Gastroesophageal sphincter (tissue), 4 donors: ENCODE measurements at places on chromosomes 7 and 10.
A peak's percentile ranks its signal among the peaks of the same experiment; 100 is the strongest.

GRCh38 chr7:100478958-100479660 is at the start of gene TSC22D4:
Gene TSC22D4, minus strand, starts transcription at chr7:100479214. Its CDS starts 1,176 bp downstream, at chr7:100478038.
- no peaks in the 10 kb centered on the region for H3K27me3 ChIP-seq
- peak; percentile 91 for ATAC-seq
- H3K36me3 ChIP-seq, result peaks cover 15% of the 10 kb centered on the region
- peak within 1 kb of the TSS; percentile 78 for H3K4me3 ChIP-seq
- H3K27ac ChIP-seq, result peak within 1 kb of the TSS; percentile 94

DNA sequence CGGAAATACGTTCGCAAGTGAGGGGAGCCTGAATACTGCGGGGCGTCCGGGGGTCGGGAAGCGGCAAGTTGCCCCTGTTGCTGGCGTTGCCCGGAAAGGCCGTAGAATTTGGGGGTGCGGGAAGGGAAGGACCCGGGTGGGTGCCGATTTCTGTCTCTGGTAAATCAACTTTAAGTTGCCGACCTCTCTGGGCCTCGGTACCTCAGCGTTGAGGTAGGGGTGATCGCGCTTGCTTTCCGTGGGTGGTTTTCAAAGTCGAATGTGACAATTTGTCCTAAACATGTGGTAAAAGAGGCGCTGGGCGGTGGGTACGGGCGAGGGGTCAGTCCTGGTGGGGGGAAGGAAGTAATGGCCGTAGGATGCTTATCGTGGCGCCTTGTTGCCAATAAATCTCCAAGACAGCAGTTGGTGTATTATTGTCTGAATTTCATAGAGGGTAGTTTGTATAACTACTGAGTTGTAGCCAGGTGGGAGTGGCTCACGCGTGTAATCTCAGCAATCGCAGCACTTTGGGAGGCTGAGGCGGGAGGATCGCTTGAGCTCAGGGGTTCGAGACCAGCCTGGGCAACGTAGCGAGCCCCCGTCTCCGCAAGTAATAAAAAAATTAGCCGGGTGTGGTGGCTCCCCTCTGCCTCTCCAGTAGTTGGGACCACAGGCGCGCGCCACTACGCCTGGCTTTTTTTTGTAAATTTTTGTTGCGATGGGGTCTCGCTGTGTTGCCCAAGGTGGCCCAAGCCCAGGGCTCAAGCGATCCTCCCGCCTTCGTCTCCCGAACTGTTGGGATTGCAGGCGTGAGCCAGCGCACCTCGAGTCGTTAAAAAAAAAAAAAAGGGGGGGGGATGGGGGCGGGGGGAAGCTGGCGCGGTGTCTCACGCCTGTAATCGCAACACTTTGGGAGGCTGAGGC is 644 bp downstream of the BUD23 start:
- H3K4me3 ChIP-seq, result peak overlapping the region; percentile 92
- no peaks in the 10 kb centered on the region for H3K27me3 ChIP-seq
- peak overlapping the region; percentile 92 for H3K27ac ChIP-seq
- no peak for ATAC-seq
- H3K36me3 ChIP-seq, result no peaks in the 10 kb centered on the region
- H3K4me1 ChIP-seq, result peaks cover 11% of the 10 kb centered on the region

GRCh38 chr7:151838861-151839381 is 38.0 kb downstream of the PRKAG2 start:
- H3K27ac ChIP-seq, result no peak overlapping the region
- no peaks in the 10 kb centered on the region for H3K36me3 ChIP-seq
- H3K4me3 ChIP-seq, result no peak overlapping the region
- H3K4me1 ChIP-seq, result no peaks in the 10 kb centered on the region
- no peaks in the 10 kb centered on the region for H3K27me3 ChIP-seq

- H3K36me3 ChIP-seq, result no peaks in the 10 kb centered on the region
- H3K4me1 ChIP-seq, result no peaks in the 10 kb centered on the region
- no peak overlapping the region for H3K27ac ChIP-seq
- peaks cover 7% of the 10 kb centered on the region for H3K27me3 ChIP-seq
These were observed 17.6 kb downstream of the FKBP6 start for GRCh38 chr7:73345538-73345937.

DNA sequence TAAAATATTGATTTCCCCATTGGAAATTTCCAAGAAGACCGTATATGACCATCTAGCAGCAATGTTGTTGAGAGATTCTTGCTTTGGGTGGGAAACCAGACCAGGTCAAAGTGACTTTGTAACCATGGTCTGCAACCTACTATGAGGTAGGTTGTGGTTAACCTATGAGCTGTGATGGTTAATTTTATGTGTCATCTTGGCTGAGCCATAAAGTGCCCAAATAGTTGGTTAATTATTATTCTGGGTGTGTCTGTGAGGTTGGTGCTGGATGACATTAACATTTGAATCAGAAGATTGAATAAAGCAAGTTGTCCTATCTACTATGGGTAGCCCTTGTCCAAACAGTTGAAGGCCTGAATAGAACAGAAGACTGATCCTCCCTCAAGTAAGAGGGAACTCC is 18.3 kb upstream of the RALA start:
- peaks cover 9% of the 10 kb centered on the region for H3K27me3 ChIP-seq
- H3K27ac ChIP-seq, result no peak overlapping the region
- no peaks in the 10 kb centered on the region for H3K4me1 ChIP-seq

GRCh38 chr7:140081774-140082425 is 19.1 kb upstream of the PARP12 start:
- no peaks in the 10 kb centered on the region for H3K4me1 ChIP-seq
- H3K27ac ChIP-seq, result no peak overlapping the region
- H3K36me3 ChIP-seq, result peaks cover 4% of the 10 kb centered on the region

- H3K27ac ChIP-seq, result no peak overlapping the region
- H3K4me3 ChIP-seq, result no peak overlapping the region
- H3K27me3 ChIP-seq, result no peaks in the 10 kb centered on the region
- no peaks in the 10 kb centered on the region for H3K36me3 ChIP-seq
These were observed 20.8 kb downstream of the VWA2 start for GRCh38 chr10:114259824-114260223.

GRCh38 chr10:126463286-126463685 is 75.0 kb upstream of the ADAM12 start:
- no peak overlapping the region for H3K4me3 ChIP-seq
- no peaks in the 10 kb centered on the region for H3K4me1 ChIP-seq
- ATAC-seq, result no peak
- peaks cover 12% of the 10 kb centered on the region for H3K27me3 ChIP-seq
- no peak overlapping the region for H3K27ac ChIP-seq

- H3K4me1 ChIP-seq, result no peaks in the 10 kb centered on the region
- no peak overlapping the region for H3K27ac ChIP-seq
- ATAC-seq, result no peak
These were observed 54.6 kb downstream of the MYO3A start for GRCh38 chr10:25988583-25988982.

DNA sequence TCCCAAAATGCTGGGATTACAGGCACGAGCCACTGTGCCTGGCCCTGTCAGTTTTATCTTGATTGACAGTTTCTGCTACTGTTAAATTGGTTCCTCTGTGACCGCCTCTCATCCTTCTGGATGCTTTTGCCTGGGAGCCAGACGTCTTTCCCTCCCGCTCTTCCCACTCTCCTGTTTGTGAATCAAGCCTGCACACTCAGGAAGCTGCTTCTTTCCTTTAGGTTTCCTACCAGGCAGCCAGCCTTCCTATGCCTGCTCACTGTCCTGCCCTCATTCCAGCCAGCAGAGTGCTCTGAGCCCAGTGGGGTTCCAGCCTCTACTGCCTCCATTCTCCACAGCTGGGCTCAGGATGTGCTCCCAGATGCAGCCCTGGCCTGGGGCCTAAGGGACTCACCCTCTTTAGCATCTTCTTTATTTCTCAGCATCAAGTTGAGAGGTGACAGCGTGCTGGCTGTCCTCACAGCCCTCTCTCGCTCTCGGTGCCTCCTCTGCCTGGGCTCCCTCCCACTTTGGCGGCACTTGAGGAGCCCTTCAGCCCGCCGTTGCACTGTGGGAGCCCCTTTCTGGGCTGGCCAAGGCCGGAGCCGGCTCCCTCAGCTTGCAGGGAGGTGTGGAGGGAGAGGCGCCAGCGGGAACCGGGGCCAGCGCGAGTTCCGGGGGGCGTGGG is 5.1 kb downstream of the SH2D4B start:
- no peaks in the 10 kb centered on the region for H3K36me3 ChIP-seq
- no peak for ATAC-seq
- H3K4me1 ChIP-seq, result no peaks in the 10 kb centered on the region
- no peak overlapping the region for H3K4me3 ChIP-seq

DNA sequence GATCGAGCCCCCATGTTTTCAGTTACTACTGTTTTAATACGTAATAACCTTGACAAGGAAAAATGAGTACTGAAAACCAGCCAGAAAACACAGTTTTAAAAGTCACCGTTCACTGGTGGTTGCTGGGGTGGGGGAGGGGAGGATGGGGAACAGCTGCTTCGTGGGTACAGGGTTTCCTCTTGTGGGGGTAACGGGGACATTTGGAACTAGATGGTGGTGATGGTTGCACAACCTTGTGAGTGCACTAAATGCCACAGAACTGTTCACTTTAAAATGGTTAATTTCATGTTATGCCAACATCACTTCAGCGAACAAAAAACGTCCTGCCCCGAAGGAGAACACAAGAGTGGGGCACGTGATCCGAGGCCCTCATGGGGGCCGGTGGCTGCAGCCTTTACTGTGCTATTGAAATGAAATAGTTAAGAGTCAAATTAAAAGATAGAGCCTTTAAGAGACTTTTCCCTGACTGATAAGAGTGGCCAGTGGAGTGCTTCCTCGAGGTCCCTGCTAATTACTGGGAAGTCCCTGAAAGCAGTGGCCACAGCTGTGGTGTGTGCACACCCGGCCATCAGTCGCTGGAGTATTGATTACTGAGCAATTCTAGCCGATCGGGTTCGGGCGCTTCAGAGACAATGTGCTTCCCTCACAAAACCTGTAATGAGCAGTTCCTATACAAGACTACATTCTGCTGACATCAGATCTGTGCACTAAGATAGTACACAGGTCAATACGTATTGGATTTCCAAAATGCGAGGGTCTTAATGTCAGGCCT is 80.3 kb downstream of the EBF3 start:
- no peak overlapping the region for H3K4me3 ChIP-seq
- H3K36me3 ChIP-seq, result no peaks in the 10 kb centered on the region
- no peak overlapping the region for H3K27ac ChIP-seq

DNA sequence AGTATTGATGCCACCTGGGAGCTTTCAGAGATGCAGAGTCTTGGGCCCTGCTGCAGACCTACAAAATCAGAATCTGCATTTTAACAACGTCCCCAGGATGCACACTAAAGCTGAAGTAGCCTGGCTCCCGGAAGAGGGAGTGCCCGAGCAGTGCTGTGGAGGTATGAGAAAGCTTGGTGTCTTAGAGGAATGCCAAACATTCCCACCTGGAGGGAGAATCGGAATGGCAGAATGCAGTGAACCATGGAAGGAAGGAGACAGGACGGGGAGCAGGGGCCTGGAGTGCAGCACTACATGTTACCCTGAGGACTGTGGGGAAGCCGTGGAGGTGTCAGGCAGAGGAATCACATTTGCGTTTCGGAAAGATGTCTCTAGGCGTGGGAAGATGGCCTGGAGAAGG is 90.9 kb downstream of the AOAH start:
- no peaks in the 10 kb centered on the region for H3K27me3 ChIP-seq
- H3K4me3 ChIP-seq, result no peak overlapping the region
- H3K27ac ChIP-seq, result no peak overlapping the region

DNA sequence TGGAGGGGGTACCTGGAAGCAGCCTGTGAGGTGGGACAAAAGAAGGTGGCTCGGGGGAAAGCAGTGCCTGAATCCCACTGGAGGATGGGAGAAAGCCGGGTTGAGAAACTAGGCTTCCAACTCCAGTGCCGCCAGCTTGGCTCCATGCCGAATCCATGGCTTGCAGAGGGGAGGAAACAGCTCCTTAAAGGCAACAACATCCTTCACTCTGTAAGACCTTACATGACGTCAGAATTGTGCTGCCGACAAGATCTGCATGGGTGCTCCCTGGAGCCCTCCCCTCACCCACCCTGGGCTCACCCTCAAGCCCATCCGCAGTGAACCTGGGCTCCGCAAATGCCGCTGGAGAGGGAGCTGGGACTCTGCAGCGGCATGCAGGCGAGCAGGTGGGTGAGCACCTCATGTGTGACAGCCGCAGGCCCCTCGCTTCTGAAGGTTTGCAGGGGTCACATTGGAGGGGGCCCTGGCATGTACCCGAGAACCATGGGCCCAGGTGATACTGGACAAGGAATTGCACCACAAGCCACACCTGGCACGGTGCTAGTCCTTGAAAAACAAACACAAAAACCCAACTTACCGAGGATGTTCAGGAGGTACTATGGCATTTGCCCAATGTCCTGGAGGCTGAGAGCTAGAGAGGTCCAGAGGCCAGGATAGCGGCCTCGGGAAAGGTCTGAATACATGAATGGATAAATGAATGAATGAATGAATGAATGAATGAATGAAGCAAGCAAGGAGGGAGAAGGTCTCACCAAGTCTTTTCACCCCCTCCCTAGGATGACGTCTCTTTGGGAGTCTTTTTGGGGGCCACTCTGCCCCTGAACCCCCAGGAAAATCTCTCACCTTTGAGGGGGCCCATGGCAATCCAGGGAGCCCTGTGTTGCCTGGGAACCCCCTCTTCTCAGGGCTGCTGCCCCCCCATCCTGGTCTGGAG is 238.6 kb upstream of the SHH start:
- no peak overlapping the region for H3K4me3 ChIP-seq
- no peaks in the 10 kb centered on the region for H3K4me1 ChIP-seq
- no peak for ATAC-seq
- H3K27me3 ChIP-seq, result peaks cover 5% of the 10 kb centered on the region
- H3K27ac ChIP-seq, result no peak overlapping the region
- no peaks in the 10 kb centered on the region for H3K36me3 ChIP-seq

DNA sequence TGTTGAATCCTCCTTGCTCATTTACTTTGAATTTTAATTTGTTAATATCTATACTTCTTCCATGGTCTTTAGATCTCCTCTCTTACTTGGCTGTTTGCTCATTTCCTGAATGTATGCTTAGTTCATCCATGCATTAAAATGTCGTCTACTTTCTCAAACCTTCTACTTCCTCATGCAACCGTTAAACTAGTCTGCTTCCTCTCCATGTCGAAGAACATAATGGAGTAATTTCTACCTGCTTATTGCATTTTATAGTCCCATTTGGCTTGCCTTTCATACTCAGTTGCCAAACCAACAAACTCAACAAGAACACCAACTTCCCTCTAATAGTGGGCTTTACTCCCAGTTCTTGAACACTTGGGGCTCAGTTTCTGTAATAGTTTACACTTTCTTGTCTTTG is 43.8 kb upstream of the SEMA3D start:
- ATAC-seq, result no peak
- no peak overlapping the region for H3K4me3 ChIP-seq
- H3K27ac ChIP-seq, result no peak overlapping the region

DNA sequence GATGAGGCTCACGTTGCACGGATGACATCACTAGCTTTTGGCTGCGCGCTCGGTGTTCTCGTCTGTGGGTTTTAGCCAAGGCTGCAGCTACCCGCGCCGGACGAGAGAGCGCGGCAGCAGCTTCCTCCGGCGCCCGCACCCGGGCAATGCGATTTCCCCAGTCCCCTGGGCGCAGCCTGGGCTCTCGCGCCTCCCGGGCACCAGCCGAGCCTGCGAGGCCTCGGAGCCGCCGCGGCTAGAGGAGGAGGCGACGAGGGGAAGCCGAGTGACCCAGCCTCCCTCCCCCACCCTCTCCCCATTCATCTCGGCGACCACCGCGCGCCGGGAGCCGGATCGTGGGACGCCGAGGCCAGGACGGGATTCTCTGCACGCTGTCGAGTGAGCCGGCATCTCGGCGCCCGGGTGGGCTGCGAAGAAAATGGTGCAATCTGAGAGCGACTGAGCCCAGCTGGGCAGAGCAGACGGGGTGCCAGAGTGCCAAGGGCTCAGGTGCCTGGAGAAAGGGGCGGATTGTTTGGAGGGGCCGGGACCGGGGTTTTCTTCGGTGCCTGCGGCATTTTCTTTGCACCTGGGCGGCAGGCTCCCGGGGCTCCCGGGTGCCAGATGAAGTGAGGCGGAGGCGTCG is 1.2 kb upstream of the TMEM178B start:
- H3K4me3 ChIP-seq, result peak overlapping the region; percentile 63
- H3K36me3 ChIP-seq, result no peaks in the 10 kb centered on the region
- ATAC-seq, result peak; percentile 65
- peaks cover 84% of the 10 kb centered on the region for H3K27me3 ChIP-seq
- no peaks in the 10 kb centered on the region for H3K4me1 ChIP-seq
